Stimulated activated CD8-positive, alpha-beta memory T cell treated with anti-CD3 and anti-CD28 coated beads, Interleukin-4, amount 100 ng/mL, for 4 hours (primary cell): ENCODE measurements at places on chromosomes 7 and 10.

DNA sequence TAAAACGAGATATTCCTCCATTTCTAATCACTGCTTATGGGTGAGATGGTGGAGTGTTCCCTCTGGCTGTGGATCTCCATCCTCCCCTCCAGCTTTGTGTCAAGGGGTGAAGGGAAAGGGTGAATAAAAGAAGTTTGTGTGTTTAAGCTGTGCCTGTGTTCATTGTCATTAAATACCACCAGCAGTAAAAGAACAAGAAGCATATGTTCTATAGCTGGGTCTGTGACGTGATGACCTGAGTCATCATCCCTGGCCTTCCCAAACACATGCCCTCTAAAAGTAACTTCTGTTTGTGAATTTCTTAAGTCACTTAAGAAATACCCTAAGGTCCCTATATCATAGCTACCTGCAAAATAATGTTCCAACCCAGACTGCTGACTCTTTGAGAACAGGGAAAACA, 104.9 kb downstream of the PPP1R17 start:
- no peak for DNase-seq

DNA sequence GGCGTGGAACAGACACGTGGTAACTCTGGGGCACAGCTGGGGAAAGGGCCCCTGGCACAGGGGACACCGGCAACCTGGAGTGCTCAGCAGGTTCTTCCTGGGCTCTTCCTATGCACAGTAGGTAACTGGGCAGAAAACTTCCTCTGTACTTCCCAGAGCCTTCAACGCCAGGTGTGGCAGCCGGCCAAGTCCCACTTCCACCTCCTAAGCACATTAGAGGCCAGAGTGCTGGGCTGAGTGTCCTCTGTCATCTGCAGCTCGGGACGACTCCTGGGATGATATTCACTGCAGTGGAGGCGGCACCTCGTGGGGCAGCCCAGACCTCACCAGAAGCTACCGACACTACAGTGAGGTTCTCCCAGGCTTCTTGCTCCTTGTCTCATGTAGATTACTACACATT, 114.5 kb downstream of the LARP4B start:
- DNase-seq, result no peak

- no peak for DNase-seq
These were observed 103.8 kb downstream of the CNNM2 start for GRCh38 chr10:103021900-103022293.

- DNase-seq, result no peak
These were observed 14.1 kb downstream of the CHN2 start for GRCh38 chr7:29208410-29209250.

GRCh38 chr10:16904639-16905061, 87.4 kb upstream of the RSU1 start:
- no peak for DNase-seq

- no peak for DNase-seq
These were observed 515.4 kb upstream of the FZD8 start for GRCh38 chr10:36157486-36157885.

DNA sequence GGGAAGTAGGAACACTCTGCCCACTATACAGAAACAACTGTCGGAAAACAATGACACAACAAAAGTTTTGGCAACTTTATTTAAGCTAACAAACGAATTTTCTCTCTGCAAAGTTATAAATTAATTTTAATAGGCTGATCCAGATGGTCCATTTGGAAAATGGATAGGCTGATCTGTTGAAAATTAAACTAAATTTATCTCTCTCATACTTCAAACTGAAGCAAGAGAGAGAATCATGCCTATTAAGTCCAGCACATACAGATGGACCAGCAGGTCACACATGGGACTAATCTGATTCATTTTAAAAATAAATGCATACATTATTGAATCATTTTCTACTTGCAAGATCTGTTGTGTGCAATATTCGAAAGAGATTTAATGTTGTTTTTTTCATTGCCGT, 110.1 kb downstream of the BTRC start:
- no peak for DNase-seq

DNA sequence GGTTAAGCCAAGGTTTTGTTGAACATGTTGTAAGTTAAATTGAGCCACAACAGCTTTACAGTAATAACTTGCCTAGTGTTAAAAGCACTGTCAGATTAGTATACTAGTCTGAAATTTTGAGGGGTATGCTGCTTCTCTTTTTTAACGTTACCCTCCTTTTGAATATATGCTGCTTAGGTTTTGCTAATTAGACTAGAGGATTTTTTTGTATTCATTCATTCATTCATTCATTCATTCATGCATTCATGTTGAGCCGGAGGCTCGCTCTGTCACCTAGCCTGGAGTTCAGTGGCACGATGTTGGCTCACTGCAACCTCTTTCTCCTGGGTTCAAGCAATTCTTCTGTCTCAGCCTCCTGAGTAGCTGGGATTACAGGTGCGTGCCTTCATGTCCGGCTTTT, 24.7 kb downstream of the DNAJB6 start:
- no peak for DNase-seq

DNA sequence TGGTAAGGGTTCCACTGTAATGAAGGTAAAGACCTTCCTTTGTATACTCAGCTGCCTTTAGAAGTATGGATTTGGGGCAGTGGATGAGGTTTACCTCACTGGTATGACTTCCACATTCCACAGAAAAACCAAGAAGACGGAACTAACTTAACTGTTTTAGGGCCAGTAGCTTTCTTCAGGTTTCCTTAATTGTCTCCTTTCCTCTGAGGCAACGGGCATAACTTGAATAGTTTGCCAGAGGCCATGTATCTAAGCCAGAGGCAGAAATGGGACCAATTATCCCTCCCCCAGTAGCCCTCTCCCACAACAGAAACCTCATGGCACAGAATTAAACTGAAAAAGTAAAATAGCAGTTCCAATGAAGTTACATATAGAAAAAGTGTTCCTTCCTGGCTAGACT, 281.7 kb downstream of the PHTF2 start:
- no peak for DNase-seq

- DNase-seq, result no peak
These were observed 275.8 kb downstream of the CACNA2D1 start for GRCh38 chr7:82167558-82168314.

DNA sequence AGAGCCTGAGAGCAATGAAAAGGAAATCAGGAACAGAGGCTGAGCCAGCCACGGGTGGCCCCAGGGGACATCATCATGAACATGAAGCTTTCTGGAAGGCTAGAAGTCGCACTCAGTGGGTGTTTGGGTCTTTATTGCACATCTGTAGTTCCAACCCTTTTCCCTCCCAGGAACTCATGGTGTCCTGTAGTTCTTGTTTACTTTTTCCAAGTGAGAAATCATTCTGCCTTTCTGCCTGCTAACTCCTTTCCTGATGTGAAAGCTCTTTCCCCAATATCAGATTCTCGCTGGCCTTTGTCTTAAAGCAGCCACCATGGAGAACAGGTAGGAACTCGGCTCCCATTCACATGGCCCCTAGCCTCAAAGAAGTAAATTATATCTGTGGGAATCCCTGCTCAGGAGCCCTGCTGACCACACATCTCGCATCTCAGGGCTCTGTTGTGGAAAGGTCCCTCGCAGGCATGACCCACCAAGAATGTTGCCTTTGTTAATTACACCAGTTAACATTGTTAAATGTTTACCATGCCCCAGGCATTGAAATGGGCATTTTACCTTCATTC, 542.7 kb downstream of the TNS3 start:
- no peak for DNase-seq

DNA sequence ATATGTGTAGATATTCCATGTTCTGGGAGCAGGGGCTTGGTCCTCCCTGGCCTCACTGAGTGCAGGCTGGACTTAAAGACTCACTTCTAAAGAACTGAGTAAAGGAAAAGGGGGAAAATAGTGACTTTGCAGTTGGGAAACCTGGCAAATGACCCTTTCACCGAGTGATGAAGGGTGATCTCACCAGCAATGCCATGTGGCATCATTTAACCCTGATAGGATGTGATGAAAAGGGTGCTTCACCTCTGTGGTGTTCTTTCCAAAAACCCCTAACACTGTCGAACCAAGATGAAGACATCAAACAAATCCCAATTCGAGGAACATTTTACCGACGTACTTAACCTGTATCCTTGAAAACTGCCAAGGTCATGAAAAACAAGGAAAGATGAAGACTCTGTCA, 71.9 kb downstream of the AOAH start:
- DNase-seq, result no peak

GRCh38 chr7:66183700-66184099, 21.4 kb upstream of the TPST1 start:
- no peak for DNase-seq

- DNase-seq, result no peak
These were observed 135.1 kb downstream of the VPS50 start for GRCh38 chr7:93367254-93367653.

GRCh38 chr7:124276005-124276622, 243.2 kb upstream of the TMEM229A start:
- no peak for DNase-seq

DNA sequence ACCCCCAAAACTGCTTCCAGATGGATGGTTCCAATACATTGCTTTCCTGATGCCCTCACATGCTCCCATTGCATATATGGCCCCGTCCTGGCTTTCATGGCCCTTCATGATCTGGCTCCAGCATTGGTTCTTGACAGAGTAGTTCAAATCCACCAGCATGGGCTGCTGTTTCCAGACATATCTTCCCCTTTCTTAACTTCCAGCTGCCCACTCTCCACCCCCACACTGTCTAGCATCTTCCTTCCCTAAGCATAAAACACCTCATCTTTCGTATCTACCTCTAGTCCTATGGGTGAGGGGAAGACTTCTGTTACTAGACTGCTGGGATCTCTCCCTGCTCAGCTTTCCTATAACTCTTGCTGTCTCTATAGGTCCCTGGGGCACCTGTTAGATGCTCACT, 13.2 kb upstream of the GOLGA7B start:
- no peak for DNase-seq

- DNase-seq, result no peak
These were observed 181.9 kb upstream of the PRSS58 start for GRCh38 chr7:142439739-142440138.

- DNase-seq, result no peak
These were observed 512.9 kb downstream of the IPMK start for GRCh38 chr10:57754803-57755202.

DNA sequence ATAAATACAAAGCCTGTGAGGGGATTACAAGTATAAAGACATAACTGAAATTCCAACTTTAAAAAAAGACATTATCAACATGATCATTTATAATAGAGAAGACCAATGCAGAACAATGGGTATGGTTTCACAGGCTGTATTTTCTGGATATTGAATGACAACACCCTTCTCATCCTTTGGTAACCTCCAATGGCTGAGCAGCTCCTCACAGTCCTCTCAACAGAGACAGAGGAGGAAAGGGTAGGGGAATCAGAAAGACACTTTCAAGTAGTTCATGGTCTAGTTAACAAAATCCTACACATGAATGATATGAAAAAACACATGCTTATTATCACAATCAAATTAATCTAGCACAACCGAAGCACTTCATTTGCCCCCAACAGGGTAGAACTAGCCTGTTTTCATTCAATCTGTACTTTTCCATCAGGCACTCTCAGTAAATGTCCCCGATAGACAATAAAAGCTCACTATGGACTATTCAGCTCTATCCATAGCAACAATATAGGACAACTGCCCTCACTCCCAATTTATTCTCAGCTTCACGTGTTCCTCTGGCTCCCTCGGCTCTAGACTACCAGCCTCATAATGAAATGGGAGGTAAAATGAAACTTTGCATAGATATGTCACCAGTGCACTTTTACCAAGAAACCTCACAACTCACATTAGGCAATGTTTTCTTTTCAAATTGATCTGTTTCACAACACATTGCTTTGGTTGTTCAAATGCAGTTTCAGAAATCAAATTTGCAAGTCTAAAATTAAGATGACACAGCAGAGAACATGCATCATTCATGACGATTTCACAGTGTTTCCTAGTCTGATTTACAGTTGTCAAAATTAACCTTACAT, 211.4 kb downstream of the THSD7A start:
- DNase-seq, result no peak
